ENCODE measurements at places on chromosomes 11 and 22.

- no peak for DNase-seq
These were observed at the start of gene MRGPRF for GRCh38 chr11:69013009-69013951. MRGPRF (minus strand) TSS chr11:69013246; CDS start chr11:69009901, 3,345 bp downstream.

GRCh38 chr22:36552289-36552688 lies 23.3 kb upstream of the EIF3D start:
- DNase-seq: no peak

DNA sequence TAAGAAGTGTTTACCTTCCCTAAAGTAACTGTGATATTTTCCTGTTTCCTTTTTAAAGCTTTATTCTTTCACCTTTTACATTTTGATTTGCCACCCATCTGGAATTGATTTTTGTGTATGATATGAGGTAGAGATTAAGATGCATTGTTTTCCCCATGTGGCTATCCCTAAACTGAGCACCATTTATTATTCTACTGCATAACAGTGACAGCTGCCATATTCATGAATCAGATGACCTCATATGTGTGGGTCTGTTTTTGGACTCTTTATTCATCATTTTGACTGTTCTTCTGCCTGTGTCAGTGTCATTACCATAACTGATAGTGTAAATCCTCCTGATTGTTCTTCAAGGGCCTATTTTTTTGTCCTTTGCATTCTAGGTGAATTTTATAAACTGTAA lies 50.8 kb downstream of the HIPK3 start:
- no peak for DNase-seq

DNA sequence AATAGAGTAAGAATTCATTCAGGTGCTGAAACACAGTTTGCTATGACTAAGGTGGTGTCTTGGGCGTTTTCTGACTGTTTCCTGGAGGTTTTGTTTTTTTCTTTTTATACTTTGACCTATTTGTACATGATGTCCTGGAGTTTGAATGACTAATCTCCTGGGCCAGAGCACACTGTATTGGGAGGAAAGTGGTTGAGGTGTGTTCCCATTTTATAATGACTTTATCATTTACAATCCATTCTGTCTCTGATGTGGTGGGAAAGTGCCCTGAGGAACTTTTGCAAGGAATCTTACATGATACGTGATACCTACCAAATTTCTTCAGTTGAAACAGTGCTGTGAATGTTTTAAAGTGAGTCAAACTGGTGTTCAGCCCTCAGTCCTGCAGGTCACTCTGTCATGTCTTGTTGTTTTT lies 80.8 kb downstream of the TNRC6B start:
- no peak for DNase-seq

DNA sequence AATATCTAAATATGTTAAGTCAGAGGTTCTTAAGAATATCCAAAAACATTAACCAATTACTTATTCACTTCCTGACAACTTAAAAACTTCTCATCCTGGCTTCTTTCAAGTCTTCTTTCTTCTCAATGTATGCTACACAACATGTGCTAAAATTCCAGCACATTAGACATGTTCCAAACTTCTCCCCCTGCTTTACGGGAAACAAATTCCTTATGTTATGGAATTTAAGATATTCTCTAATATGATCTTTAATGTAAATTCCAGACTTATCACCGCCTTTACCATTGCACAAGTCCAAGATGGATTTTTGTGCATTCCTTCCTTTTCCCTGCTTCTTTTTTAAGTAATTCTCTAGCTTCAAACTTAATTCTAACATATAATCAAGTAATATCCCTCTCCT lies 964.5 kb upstream of the CHORDC1 start:
- no peak for DNase-seq

DNA sequence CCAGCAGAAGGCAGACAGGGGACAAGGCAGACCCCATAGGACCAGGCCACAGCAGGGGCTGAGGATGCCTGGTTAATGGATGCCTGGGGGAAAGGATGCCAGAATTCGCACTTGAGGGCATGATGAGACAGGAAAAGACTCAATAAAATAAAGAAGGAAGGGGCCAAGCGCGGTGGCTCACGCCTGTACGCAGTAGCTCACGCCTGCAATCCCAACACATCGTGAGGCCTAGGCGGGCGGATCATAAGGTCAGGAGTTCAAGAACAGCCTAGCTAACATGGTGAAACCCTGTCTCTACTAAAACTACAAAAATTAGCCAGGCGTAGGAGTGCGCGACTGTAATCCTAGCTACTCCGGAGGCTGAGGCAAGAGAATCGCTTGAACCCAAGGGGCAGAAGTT lies 9.8 kb downstream of the APOBEC3D start:
- DNase-seq: no peak

DNA sequence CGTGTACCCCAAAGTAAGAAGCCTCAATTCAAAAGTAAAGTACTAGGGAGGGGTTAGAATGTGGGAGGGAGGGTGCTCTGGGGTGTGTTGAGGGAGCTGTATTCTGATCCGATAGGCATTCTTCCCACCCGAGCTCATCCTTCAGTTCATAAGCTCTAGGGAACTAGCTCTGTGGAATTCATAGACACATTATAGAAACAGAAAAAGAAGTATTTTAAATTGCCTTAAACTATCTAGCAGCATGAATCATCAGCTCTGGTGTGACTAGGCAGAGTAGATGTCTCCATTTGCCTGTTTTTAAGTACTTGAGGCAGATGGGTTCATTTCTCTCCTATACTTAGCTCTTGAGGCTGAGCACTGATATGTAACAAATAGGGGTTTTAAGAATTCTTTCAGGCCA lies 7.3 kb upstream of the SGSM3 start:
- no peak for DNase-seq
